ENCODE measurements at places on chromosomes 3 and 15. TPM values are rescaled to one million over a fixed set of nuclear protein-coding genes. Genes with fewer than 3 reads are reported as not detected.

CCDC9B gene
- total RNA-seq, result 5.4 TPM

PIF1 gene
- 1.8 TPM for total RNA-seq

GRCh38 chr3:195015021-195015420 is 255.9 kb downstream of the XXYLT1 start:
- H3K27ac ChIP-seq, result no peak overlapping the region
- H3K27me3 ChIP-seq, result no peaks in the 10 kb centered on the region
- H3K4me3 ChIP-seq, result no peak overlapping the region
- DNase-seq, result no peak
- peaks cover 5% of the 10 kb centered on the region for H3K4me1 ChIP-seq

DNA sequence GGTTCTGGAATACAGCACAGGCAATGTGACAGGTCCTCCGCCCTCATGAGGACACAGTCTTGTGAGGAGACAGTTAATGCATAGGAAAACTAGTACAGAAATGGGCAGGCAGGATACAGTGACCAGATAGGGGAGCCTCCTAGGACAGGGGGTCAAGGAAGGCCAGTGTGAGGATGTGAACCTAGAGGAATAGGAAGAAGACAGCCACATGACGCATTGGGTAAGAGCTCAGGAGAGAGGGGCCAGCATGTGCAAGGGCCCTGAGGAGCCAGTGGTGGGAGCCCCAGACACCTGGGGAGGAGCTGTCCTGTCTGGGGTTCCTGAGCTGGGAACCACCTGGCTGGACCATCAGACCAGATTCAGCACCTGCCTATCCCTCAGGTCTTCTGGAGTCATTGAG is 15.6 kb downstream of the IRAK2 start:
- H3K4me1 ChIP-seq, result no peaks in the 10 kb centered on the region
- H3K27ac ChIP-seq, result no peak overlapping the region
- DNase-seq, result no peak
- peaks cover 46% of the 10 kb centered on the region for H3K36me3 ChIP-seq

Measured in esophagus squamous epithelium (tissue), 5 donors.